Stimulated activated CD4-positive, alpha-beta T cell treated with anti-CD3 and anti-CD28 coated beads, Interleukin-15, amount 100 ng/mL, for 1 hour (primary cell): ENCODE measurements at places on chromosomes 2 and 18.

GRCh38 chr18:11565716-11566115 is 43.7 kb upstream of the SLC35G4 start:
- DNase-seq, result no peak

DNA sequence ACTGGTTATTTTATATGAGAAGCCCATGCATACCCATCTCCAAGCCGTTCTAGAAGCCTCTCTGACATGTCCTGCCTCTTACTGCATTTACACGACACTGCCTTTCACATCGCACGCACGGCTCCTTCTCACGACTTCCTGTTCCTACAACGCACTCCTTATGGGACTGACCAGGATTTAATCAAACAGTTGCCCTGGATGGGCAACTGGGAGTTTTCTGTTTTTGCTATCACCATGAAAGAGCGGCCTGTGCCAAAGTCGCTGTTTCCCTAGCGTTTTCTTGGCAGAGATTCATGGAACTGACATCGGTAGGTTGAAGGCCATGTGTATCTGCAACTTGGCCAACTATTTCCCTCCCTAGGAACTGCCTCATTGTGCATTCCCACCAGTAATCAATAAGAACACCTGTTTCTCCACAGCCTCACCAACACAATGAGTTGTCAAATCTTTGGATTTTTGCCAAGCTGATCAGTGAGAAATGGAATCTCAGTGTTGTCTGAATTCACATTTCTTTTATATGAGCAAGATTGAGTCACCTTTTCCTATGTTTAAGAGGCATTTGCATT is 97.2 kb upstream of the OTOS start:
- no peak for DNase-seq

- DNase-seq, result no peak
Observed at GRCh38 chr18:72783530-72783929, 84.3 kb downstream of the NETO1 start.

GRCh38 chr18:46727177-46727576 is 29.7 kb downstream of the ST8SIA5 start:
- DNase-seq, result no peak

- DNase-seq, result no peak
Observed at GRCh38 chr2:156792242-156792840, 356.2 kb downstream of the GPD2 start.

GRCh38 chr2:42939411-42940206 is 147.2 kb upstream of the HAAO start:
- no peak for DNase-seq

DNA sequence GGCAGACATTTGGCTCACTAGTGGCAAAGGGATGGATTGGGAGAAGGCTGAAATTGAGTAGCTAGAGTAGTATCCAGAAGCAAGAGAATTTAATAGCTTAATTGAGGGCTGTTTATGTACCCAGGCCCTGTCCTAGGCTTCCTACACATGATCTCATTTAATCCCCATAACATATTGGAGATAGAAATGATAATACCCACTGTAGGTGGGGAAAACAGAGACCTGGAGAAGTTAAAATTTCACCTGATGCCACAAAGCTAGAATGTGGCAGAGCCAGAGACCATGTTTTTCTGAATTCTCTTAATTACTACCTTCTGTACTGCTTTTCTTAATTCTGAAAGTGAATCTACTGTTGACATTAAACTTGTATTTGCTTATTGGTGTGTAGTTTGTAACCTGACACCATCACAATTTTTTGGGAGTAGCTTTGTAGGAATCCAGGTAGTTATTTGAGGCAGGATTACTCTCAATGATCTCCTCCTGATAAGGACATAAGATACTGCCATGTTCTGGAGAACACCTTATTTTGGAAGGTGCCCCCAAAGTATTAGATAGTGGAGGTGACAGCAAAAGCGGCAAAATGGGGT is 42.2 kb downstream of the RAB10 start:
- no peak for DNase-seq

- DNase-seq, result no peak
Observed at GRCh38 chr18:43442571-43442970, 165.3 kb upstream of the SYT4 start.

DNA sequence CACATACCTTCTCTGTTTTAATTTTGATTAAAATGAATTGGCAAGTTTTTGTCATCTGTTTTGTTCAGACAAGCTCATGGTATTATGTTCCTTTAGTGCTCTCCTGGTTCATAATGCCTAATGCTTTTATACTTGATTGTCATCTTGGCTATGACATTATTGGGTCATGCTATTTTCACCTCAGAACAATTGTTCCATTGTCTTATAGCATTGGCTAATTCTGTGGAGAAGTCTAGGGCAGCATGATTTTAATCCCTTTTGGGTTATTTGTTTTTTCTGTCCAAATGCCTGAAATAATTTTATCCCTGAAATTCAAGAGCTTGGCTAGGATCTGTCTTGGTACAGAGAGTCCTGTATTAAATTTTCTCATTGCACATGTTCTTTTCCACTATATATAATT is 83.8 kb upstream of the CCDC85A start:
- DNase-seq, result no peak

DNA sequence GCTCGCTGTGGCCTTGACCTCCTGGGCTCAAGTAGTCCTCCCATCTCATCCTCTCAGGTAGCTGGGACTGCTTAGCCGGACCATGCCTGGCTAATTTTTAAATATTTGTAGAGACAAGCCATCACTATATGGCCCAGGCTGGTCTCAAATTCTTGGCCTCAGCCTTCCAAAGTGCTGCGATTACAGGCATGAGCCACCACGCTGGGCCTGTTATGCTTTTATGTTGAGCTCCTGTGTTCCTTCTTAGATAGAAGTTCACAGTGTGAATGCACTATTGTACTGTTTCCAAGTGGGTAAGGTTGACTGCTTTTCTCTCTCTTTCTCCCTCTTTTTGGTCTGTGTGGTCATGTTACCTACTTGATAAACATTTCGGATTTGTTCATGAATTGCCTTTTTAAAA is 61.9 kb downstream of the SMCHD1 start:
- no peak for DNase-seq

GRCh38 chr2:231554748-231555545 is 24.7 kb upstream of the NMUR1 start:
- no peak for DNase-seq

DNA sequence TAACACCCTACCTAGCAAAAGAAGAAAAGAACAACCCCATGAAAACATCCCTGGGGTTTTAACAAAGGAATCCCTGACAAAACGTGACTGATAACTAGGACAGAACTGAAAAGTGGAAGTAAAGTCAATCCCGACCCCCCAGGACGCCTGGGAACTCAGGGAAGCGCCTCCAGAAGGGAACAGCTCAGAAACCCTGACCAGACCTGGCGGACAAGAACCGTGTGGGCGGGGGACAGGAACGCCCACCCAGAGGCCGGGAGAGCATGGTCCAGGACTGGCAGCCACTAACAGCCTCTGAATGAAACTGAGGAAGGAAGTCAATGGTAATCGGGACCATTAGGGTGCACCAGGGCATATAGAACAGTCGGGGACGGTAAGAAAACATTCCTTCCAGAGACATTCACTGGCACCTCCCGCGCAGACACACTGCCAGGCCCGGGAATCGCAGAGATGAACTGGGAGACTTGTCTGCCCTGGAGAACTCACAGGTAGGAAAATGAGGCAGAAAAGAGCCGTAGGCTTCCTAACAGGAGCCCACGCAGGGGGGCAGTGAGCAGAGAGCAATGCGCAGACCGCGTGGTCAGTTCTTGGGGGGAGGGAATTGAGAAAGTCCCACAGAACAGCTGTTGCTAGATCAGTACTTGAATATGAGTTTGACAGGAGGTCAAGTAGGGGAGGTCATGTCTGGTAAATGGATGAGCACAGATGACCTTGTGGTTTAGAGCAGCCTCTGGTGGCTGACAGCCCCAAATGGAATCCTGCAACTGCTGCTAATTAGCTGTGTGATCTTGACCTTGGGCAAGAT is 1.3 kb upstream of the TBC1D8 start:
- no peak for DNase-seq

DNA sequence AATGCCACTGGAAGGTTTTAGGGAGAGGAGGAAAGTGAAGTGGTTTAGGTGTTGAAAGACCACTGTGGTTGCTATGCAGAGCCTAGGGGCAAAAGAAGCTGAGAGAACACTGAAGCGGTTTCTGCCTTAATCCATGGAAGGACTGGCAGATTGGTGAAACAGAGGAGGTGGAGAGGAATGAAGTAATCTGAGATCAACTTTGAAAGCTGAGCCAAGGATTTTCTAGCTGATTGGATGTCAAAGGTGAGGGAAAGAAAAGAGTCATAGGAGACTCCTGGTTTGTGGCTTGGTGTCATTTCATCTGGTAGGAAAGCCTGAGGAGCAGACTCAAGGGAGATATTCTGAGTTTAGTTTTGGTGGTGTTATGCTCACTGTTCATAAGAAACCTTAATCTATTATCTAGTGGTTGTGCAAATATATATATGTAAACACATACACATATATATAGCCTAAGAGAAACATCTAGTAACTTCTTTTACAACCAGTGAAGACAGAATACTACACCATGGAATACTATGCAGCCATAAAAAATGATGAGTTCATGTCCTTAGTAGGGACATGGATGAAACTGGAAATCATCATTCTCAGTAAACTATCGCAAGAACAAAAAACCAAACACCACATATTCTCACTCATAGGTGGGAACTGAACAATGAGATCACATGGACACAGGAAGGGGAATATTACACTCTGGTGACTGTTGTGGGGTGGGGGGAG is 134.1 kb upstream of the CREB1 start:
- no peak for DNase-seq

- no peak for DNase-seq
Observed at GRCh38 chr2:187847245-187848208, 293.3 kb upstream of the TFPI start.

- no peak for DNase-seq
Observed at GRCh38 chr2:7017671-7018281, 100.6 kb downstream of the RNF144A start.

DNA sequence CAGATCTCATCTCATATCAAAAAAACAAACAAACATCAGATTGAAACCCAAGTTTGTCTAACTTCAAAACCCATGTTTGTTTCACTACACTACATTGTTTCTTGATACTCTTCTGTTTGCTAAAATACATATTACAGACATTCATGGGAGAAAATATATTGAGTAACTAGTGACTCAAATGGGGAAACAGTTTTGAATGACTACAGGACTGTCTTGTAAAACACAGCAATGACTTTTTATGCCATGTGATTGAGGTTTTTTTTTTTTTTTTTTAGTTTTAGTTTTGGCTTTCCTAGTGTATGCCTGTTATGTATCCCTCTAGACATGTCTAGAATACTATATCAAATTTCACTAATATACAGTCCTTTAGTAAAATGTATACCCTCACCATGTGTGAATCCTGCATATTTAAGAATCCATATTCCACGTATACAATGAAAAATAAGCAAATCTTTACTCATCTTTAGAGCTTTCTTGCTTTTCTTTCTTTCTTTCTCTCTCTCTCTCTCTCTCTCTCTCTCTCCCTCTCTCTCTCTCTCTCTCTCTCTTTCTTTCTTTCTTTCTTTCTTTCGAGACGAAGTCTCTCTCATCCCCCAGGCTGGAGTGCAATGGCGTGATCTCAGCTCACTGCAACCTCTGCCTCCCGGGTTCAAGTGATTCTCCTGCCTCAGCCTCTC is 46.6 kb upstream of the SERTAD2 start:
- no peak for DNase-seq

DNA sequence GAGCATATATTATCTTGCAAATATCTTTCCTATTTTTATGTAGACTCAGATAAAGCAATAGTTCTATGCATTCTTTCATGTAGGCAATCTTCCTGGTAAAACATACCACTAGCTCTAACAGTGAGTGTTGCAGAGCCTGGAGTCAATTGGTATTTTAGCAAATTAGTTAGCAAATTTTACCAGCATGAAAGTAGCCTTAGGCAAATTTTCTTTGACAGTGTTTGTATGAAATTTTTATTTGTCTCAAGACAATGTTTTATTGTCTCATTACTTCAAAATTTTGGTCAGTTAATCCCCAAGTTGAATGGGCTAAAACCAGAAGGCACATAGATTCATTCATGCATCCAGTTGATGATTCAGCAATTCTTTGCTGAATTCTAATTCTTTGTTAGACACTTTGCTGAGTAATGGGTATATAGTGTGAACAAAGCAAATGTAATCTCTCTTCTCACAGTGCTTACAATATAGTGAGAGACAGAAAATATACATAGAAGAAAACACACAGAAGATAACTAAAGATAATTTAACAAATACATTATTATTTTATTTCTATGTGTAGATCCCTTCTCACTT is 27.1 kb downstream of the SLC38A11 start:
- no peak for DNase-seq
